ENCODE measurements at places on chromosomes 6 and 20.

- DNase-seq: no peak
These were observed 30.3 kb downstream of the STX7 start for GRCh38 chr6:132482581-132482980.

- DNase-seq: no peak
These were observed 68.9 kb downstream of the MDGA1 start for GRCh38 chr6:37628611-37629320.

DNA sequence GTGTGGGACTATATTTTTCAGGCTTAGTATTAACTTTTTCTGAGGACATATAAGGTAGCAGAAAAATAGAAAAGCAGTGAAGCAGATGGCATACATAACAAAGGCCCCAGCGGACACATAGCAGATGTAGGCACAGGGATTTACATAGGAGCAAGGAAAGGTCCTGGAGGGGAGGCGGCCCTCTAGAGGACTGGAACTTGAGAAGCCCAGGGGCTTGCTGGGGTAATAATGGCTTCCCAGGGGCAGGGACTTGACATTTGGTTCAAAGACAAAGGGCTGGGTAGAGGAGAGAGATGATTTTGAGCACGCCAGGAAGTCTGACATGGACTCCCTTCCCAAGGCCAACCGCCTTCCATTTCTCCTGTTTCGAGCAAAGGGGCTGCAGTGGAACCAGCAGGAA is 31.7 kb upstream of the OSTM1 start:
- no peak for DNase-seq

DNA sequence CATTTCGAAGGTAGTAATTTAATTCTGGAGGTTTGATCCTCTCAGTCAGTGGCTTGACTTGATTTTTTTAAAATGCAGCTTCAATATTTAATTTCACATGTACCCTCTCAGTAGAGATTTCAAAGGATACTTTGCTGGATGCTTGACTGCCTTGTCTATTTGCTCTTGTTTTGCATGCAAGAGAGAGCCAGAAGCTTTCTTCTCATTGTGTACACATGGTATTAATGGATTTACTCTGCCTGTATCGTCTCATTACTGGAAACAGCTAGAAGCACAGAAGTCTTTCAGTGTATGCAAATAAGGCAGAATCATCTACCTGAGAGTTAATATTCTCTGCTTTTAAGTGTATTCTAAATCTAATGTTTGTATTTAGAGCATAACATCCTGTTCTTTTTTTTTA is 84.3 kb upstream of the FOXO3 start:
- DNase-seq: no peak

Data from putamen (tissue), 1 donor.